ENCODE measurements at places on chromosomes 12 and 14.

DNA sequence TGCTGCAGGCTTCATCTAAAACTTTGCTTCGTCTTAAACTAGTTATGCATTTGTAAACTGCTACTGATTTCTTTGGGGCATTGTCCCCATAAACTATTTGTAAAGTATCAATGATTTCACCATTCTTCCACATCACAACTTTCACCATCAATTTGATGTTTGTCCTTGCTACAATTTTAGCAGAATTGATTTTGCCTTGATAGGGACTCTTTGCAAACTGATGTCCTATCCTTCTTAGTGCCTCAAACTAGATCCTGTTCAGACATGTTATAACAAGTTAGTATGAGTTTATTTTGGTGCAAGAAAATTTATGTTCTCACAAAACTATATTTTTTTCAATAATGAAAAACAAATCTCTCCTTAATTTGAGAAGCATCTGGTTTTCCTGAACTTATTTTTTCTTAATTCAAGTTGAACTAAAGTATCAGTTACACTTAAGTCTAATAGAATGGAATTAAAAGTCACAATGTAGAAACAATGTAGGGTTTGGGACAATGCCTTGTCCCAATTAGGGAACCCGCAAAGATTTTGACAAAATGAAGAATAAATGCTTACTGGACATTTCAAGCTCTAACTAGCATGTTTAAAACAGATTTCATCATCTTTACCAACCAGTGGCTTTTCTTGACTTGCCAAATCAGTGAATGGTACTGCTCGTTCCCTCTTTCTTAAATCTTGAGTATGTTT lies 10.1 kb upstream of the ARID4A start:
- DNase-seq: no peak

DNA sequence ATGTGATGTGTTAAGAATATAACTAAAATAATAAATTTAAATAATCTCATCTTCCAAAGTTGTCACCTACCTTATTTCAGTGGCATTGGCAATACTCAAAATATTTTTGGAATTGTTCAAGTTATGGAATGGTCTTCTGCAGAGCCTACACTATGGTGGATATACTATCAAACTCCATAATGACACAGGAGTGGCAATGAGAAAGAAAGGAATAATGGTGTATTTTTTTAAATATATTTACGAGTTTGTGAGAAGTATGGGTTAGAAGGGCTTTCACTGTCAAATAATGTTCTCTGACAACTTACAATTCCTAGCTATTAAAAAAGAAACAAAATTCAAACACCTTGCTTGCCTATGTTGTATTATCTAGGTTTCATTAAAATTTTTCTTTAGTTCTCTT lies 38.1 kb downstream of the HEATR5A start:
- no peak for DNase-seq

- DNase-seq: peak; percentile 2
Measured at GRCh38 chr12:5488626-5488955, 56.7 kb downstream of the NTF3 start.

DNA sequence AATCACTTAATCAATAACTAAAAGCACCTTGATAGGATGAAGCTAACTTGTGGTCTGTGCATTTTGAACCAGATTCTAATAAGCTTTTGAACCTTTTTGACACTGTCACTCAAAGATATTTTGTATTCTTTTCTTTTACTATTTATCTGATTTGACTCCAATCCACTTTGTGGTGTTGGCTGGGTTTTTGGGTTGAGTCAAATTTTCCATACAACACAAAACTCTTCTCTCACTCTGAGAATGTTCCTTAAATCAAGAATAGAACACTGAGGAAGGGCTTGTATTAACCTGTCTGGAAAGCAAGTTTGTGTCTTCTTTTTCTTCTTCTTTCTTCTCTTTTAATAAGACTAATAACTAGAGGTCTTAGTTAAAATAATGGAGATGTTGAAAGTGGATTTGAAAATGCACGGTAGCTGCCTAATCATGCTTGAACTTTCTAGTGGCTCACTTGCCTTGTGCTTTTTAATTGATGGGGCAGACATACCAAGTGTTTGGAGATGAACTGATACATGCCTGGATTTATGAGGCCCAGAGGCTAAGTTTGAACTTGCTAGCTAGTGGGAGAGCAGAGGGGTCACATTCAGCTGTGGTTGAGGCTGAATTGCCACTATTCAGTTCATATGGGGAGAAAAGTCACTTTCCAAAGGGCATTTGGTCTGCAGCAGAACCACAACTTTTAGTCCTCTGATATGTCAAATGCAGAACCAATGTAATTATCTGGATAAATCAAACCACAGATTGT lies 93.5 kb upstream of the PTHLH start:
- DNase-seq: peak; percentile 28

GRCh38 chr12:39993268-39993667 lies 112.6 kb downstream of the SLC2A13 start:
- DNase-seq: no peak

- no peak for DNase-seq
Measured at GRCh38 chr12:42701084-42701483, 111.5 kb upstream of the PRICKLE1 start.

- DNase-seq: no peak
Measured at GRCh38 chr12:66739266-66739665, 60.4 kb upstream of the GRIP1 start.

- no peak for DNase-seq
Measured at GRCh38 chr12:49971141-49971540, 1.6 kb upstream of the AQP6 start.

DNA sequence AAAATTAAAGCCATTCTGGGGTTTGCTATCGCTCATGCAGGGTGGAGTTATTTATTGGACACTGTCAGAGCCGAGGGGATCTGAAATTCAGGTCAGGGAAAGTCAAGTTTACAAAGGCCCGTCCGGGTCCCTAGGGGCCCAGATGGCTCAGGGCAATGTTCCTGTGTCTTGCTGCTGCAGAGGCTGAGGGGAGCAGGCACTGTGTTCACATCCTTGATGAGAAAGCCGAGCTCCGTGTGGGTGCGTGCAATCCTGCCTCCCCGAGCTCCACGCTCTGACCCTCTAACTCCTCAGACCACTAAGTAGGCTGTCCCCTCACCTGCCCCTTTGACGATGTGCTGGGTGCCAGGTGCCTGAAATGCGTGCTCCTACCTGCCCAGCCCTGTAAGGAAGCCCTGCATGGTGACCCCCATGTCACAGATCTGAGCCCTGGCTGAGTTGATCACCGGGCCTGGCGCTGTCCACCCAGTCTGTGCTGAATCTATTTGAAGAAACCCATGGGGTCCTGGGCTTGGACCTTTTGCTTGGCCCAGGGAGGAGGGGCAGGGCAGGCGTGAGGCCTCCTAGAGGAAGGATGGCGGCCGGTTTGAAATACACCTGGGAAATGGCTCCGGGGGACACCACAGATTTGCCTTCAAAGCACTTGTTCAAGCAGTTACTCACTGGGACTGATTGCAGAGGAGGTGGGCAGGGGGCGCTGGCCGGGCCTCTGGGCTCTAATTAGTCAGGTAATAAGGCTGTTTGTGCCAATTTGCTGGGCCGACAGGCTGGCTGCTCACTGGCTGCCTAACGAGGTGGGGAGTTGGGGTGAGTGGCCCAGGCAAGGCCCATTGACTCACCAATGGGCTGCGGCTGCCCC lies 204.3 kb downstream of the KIF26A start:
- no peak for DNase-seq

All from cardiac fibroblast (primary cell).